ENCODE measurements at places on chromosomes 3 and 15. TPM values are rescaled to one million over a fixed set of nuclear protein-coding genes. Genes with fewer than 3 reads are reported as not detected.

The TRANK1 gene
- polyA plus RNA-seq = 20.8 TPM

GRCh38 chr3:45043728-45044299 lies 17.7 kb downstream of the CLEC3B start:
- DNase-seq = no peak
- H3K36me3 ChIP-seq = no peaks in the 10 kb centered on the region
- no peak overlapping the region for H3K4me3 ChIP-seq
- peaks cover 5% of the 10 kb centered on the region for H3K4me1 ChIP-seq
- no peaks in the 10 kb centered on the region for H3K27me3 ChIP-seq

GRCh38 chr3:131546441-131546840 lies 43.7 kb upstream of the MRPL3 start:
- DNase-seq = no peak
- H3K4me3 ChIP-seq = no peak overlapping the region
- H3K4me1 ChIP-seq = no peaks in the 10 kb centered on the region

- H3K4me1 ChIP-seq = no peaks in the 10 kb centered on the region
- H3K27me3 ChIP-seq = no peaks in the 10 kb centered on the region
- H3K36me3 ChIP-seq = no peaks in the 10 kb centered on the region
- H3K27ac ChIP-seq = no peak overlapping the region
- no peak for DNase-seq
Measured at GRCh38 chr15:96300836-96301235, 29.7 kb upstream of the NR2F2 start.

- no peak for DNase-seq
- H3K27me3 ChIP-seq = no peaks in the 10 kb centered on the region
- H3K4me1 ChIP-seq = no peaks in the 10 kb centered on the region
- H3K36me3 ChIP-seq = no peaks in the 10 kb centered on the region
Measured at GRCh38 chr15:93428150-93428549, 339.1 kb upstream of the RGMA start.

The PPP1R14D gene
- 0.19 TPM for polyA plus RNA-seq

DNA sequence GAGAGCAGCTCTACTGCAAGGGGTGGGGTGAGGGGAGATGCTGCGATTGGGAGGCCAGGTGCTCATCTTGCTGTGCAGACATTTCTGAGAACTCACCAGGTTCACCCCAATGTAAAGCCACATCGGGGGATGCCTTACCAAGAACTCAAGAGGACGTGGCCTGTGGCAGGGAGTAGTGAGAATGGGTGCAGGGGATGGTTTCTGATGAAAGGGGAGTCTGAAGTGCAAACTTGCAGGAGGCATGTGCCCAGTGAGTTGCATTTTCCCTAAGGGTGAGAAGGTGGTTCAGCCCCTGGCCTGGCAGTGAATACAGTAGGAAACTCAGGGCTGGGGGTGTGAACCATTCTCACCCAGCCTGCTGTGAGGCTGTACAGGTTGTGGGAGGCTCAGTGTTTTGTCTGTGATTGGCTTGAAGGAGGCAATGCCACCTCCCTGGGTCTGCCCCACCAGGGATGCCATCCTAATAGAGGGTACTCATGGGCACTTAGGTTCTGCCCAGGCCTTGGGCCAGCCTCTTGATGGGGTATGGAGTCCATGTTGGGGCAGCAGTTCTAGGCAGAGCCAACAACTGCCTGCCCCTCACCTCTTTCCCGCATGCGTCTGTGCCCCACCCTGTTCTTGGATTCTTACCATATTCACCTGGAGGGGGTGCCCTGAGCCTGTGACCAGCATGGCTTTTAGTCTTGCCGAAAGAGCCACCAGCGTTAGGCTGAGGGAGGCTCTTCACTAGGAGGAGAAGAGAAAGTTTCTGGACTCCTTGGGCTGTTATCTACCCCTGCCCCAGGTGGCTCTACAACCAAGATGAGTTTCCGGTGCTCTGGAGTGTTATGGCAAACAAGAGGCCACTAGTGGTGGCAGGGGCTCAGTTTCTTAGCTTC lies 4.5 kb downstream of the HEMK1 start:
- no peak overlapping the region for H3K27ac ChIP-seq
- DNase-seq = no peak
- H3K27me3 ChIP-seq = no peaks in the 10 kb centered on the region
- H3K36me3 ChIP-seq = no peaks in the 10 kb centered on the region
- H3K4me1 ChIP-seq = peaks cover 5% of the 10 kb centered on the region

The PLSCR4 gene
- polyA plus RNA-seq = not detected

DNA sequence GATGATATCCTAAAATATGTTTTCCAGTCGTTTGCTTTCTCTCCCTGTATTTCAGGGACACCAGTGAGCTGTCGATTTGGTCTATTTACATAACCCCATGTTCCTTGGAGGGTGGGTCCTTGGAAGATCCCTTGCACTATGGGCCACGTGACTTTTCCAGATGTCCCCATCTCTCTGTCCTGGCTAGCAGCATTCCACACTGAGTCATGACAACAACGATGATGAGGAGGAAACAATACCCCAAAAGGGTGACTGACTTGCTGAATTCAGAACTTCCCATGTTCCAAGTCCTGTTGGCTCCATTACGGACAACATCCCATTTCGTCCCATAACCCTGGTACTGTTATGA lies 134.3 kb downstream of the NSMCE3 start:
- H3K4me3 ChIP-seq = no peak overlapping the region
- no peak overlapping the region for H3K27ac ChIP-seq
- H3K4me1 ChIP-seq = peaks cover 4% of the 10 kb centered on the region
- DNase-seq = no peak

DNA sequence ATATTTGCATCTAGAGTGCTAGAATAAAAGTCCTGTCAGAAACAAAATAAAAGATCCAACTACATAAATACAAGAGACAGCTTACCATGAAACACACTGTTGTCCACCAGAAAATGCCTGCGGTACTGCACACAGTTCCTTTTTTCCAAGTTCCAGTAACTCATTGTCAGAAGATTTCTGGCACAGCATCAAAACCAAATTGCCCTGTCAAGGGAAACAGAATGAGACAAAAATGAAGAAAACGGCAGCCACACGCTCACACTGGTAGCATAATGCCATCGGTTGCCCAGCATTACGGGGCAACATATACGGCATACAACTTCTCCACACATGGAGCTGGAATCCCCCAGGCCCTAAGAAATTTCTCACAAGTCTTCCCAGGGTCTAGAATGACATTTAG lies 40.8 kb downstream of the PLCH1 start:
- H3K27me3 ChIP-seq = no peaks in the 10 kb centered on the region
- H3K27ac ChIP-seq = no peak overlapping the region
- H3K4me1 ChIP-seq = no peaks in the 10 kb centered on the region
- no peaks in the 10 kb centered on the region for H3K36me3 ChIP-seq

DNA sequence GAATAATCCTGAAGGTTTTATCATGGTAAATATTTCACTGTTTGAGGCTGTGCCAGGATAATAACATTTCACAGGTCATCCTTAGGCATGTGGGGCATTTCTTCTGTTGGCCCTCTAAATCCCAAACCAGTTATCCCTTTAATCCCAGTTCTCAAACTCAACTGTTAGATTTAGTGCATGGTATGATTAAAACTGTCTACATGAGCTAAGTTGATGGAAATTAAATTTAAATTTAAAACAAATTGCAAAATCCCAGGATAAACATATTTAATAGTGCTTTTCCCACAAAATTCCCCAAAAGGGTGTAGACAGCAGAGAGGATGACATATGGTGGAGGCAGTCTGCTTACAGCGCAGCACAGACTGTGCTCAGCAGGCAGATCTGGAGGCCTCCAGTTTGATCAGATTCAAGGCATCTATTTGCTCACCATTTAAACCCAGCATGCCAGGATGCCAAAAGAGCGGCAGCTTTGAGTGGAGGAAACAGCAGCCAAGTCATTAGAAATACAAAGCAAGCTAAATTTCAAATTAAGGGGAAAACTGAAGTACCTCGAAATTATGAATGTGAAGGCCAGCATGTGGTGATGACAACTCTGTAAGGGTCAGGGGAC lies 325.8 kb downstream of the KCNH8 start:
- no peak overlapping the region for H3K27ac ChIP-seq
- H3K4me3 ChIP-seq = no peak overlapping the region
- peaks cover 1% of the 10 kb centered on the region for H3K36me3 ChIP-seq
- no peaks in the 10 kb centered on the region for H3K27me3 ChIP-seq

The CSPG5 gene
- 0.06 TPM for polyA plus RNA-seq

- no peak overlapping the region for H3K27ac ChIP-seq
- no peaks in the 10 kb centered on the region for H3K27me3 ChIP-seq
- DNase-seq = no peak
- no peaks in the 10 kb centered on the region for H3K4me1 ChIP-seq
- no peak overlapping the region for H3K4me3 ChIP-seq
Measured at GRCh38 chr3:110821586-110821985, 250.0 kb upstream of the NECTIN3 start.

DNA sequence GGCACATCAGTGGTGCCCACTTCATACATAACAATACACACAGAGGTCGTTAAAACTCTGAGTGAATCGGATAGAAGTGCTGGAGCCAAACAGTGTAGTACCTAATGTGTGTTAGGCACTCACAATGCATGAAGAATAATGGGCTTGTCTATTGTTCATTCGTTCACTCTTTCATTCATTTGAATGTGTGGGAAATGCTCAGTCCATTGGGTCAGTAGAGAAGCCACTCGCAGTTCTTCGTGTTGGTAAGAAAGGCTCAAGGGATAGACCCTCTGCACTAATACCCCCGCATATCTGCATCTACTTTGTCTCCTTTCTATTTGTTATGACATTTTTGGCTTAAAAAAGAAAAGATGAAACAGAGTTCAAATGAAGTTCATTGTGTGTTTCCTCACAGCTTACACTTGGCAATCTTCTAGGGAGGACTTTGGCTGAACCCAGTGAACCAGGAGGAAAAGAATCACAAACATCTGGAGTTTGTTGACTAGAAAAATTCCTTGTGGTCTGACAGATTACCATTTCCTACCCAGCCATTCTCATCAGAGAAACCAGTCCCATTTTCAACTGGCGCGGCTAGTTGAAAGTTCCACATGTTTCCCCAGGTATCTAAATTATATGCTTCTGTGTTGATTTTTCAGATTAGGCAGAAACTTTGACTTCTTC lies 32.8 kb upstream of the MFSD1 start:
- DNase-seq = no peak
- H3K36me3 ChIP-seq = no peaks in the 10 kb centered on the region
- H3K27me3 ChIP-seq = no peaks in the 10 kb centered on the region
- no peak overlapping the region for H3K4me3 ChIP-seq
- no peaks in the 10 kb centered on the region for H3K4me1 ChIP-seq

The KBTBD12 gene
- polyA plus RNA-seq = not detected

GRCh38 chr3:70108072-70108471 lies 108.5 kb downstream of the SAMMSON start:
- no peaks in the 10 kb centered on the region for H3K4me1 ChIP-seq
- H3K36me3 ChIP-seq = no peaks in the 10 kb centered on the region
- H3K27ac ChIP-seq = no peak overlapping the region
- H3K27me3 ChIP-seq = no peaks in the 10 kb centered on the region
- DNase-seq = no peak

The VIPR1 gene
- polyA plus RNA-seq = 0.79 TPM

DNA sequence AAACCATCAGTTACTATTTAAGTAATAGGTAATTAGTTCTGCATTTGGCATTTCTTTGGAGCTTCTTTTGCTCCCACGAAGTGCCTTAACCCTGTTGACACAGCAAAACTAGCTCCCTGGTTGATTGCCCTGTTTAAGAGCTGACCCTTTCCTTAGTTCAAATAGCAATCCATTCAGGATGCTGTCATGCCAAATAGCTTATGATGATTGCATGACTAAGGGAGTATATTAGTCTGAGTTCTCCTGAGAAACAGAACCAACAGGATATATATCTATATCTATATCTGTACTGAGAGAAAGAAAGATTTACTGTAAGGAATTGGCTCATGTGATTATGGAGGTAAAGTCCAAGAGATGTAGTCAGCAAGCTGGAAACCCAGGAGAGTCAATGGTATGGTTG lies 50.3 kb upstream of the SPRED1 start:
- H3K36me3 ChIP-seq = no peaks in the 10 kb centered on the region
- no peaks in the 10 kb centered on the region for H3K27me3 ChIP-seq
- no peaks in the 10 kb centered on the region for H3K4me1 ChIP-seq
- no peak overlapping the region for H3K4me3 ChIP-seq
- no peak overlapping the region for H3K27ac ChIP-seq

DNA sequence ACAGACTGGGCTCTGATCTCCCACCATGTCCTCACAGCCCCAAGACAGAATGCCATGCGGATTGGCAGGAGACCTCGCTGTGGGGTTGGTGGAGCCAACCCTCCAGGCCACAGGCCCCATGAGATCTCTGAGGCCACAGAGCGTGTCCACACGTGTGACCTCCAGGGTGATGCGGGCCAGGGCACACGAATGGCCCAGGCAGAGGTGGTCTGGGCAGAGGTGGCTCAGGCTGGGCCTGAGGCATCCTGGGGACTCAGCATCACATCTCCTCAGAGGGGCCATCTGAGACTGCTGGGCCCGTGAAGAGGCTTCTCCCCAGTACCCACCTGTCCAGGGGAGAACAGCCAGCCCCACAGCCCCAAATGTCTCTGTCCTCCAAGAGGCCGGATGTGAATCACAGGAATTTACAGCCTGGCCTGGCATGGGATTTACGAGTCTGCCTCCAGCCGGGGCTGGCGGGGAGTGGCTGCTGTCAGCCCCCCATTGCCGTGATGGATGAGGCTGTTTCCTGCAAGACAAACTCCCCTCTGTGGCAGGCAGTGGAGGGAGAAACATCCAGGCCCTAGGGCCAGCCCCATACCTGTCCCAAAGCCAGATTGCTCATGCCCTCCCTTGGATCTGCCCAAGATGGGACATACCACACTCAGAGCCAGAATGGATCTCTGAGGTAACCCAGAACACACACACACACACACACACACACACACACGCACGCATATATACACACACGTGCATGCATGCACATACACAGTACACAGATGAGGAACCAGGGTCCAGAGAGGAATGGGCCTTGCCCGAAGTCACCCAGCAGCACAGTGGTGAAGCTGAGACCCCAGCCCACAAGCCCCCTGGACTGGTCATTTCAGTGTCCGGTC lies 208.3 kb downstream of the TBC1D2B start:
- H3K27ac ChIP-seq = no peak overlapping the region
- no peaks in the 10 kb centered on the region for H3K4me1 ChIP-seq
- no peaks in the 10 kb centered on the region for H3K36me3 ChIP-seq
- H3K27me3 ChIP-seq = no peaks in the 10 kb centered on the region

DNA sequence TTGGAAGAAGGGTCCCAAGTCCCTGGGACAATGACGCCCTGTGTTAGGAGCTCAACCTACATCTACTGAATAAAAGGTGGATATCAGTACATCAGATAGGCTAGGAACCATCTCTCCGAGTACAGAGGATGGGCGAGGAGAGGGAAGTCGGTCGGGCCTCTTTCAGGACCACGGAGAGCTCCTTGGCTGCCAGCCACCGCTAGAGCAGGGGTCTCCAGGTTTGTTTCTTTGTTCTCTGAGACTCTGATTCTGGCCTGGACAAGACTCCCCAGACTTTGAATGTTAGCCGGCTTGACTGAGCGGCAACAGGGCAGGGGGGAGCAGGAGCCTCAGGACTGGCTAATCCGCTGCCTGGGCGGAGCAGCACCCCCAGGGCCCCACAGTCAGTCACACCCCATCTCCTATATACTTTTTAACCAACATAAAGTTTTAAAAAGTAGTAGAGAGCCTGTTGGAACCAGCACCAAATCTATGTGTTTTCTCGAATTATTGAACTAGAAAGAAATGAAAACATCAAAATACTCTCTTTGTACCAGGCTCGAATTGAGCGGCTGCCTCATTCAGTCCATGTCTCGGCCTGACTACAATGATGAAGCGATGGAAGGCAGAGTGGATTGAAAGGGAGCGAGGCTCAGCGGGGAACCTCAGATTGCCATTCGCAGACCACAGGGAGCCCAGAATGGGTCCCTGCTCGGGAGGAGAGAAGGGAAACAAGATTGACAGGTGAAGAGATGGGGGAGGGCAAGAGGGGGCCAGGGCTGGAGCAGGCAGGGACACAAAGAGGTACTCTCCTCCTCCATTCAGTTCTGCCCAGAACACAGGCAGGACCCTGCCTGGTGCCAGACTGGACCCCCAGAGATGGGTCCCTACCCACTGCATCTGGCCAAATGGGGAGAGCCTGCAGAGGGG lies 131.6 kb downstream of the TPRA1 start:
- no peak overlapping the region for H3K4me3 ChIP-seq
- no peaks in the 10 kb centered on the region for H3K36me3 ChIP-seq
- no peak for DNase-seq
- H3K27ac ChIP-seq = no peak overlapping the region
- peaks cover 3% of the 10 kb centered on the region for H3K4me1 ChIP-seq
- H3K27me3 ChIP-seq = peaks cover 46% of the 10 kb centered on the region

All from B cell (primary cell).